Activated CD4-positive, alpha-beta T cell treated with anti-CD3 and anti-CD28 coated beads, Interleukin-2, amount 10 ng/mL, durations not matched to agents 24 days and 14 days (primary cell): ENCODE measurements at places on chromosomes 4 and X. TPM values are rescaled to one million over a fixed set of nuclear protein-coding genes. Genes with fewer than 3 reads are reported as not detected.
A peak's percentile ranks its signal among the peaks of the same experiment; 100 is the strongest.

The TRIM2 gene
- 0.21 TPM in 1 of 2 replicates, not detected in the other for total RNA-seq

The PPP4R3C gene
- not detected in 2 replicates for total RNA-seq

The KDR gene
- total RNA-seq, result not detected in 2 replicates

DNA sequence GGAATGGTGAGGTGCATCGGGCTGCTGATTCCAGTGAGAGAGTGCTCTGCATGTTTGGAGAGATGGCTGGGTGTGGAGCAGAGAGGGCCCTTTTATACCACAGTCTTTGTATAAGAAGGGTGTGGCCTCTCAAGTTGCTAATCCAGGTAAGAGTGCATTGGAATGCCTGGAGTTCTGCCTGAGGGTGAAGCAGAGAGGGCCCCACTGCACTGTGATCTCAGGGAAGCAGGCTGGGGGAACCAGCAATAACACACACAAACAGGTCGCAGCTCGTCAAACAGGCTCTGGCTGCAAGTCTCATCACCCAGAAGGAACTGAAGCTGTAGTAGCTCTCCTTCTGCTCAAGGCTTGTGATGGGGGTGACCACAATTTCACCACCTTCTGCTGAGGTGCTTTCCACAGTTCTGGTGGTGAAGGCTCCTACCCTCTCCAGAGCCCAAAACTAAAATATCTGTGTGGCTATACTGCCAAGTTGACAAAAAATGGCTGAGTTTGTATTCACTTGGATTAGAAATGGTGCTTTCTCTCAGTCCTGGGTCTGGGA, 687.4 kb upstream of the HS3ST1 start:
- no peaks in the 10 kb centered on the region for H3K4me1 ChIP-seq
- H3K4me3 ChIP-seq, result no peak overlapping the region
- no peak overlapping the region for H3K27ac ChIP-seq
- no peak for DNase-seq
- H3K27me3 ChIP-seq, result no peaks in the 10 kb centered on the region
- no peaks in the 10 kb centered on the region for H3K36me3 ChIP-seq

DNA sequence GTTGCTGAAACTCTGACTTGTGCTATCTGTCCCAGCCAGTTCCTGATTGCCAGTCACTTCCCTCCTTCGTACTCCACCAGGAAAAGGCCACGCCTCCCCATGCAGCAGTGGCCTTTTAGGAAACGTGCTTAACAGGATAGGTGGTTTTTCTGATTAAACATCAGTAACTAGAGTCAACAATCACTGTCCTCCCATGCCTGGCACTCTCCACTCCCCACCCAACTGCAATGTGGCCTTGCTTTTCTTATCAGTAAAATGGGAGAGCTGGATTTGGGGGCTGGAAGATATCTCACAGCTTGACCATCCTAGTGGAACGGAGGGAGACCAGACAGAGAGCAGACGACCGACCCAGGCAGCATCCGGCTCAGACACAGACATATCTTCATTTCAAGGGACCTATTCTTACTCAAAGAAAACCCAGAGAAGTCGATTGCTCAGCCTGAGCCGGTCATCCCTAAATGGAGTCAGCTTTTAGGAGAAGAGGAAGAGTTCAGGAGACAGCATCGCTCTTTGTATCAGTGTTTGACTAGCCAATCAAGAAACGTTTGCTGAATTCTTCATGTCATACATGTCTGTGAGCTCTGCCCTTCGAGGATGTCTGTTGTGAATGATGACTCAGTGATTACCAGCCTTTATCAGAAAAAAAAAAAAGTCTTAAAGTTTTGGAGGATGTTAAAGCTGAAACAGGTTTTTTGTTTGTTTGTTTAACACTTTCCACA, 12.7 kb upstream of the UBA6 start:
- H3K36me3 ChIP-seq, result peaks cover 24% of the 10 kb centered on the region
- H3K4me1 ChIP-seq, result peaks cover 29% of the 10 kb centered on the region
- H3K4me3 ChIP-seq, result peak overlapping the region; percentile 34
- H3K27ac ChIP-seq, result peak overlapping the region; percentile 84
- DNase-seq, result peak; percentile 55

DNA sequence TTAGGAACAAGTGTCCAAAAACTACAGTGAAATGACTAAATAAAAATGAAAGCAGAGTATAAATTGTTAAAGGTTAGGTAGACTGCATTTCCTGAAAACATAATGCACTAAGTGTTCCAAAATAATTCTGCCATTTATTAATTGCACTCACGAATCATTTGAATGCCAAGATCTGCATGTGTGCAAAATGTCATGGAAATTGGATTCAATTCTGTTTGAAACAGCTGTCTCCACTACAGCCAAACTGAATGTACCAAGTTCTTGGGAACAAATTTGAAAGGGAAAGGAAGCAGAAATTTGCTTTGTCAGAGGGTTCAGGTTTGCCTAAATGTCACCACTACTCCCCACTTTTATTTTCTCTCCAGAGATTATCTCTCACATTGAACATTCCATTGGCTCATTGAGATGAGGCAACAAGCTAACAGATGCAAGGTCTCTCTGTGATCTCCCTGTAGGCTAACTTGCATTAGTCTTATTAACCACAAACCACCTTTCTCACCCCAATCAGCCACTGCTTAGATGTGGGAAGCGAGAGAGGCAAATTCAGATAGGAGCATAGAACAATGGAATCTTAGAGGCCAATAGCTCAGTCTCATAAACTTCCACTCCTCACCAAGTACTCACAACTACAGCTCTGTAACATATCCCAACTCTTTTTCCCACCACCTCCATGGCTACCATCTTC, 226.6 kb downstream of the KDR start:
- no peaks in the 10 kb centered on the region for H3K4me1 ChIP-seq
- H3K4me3 ChIP-seq, result no peak overlapping the region
- no peaks in the 10 kb centered on the region for H3K27me3 ChIP-seq
- no peak for DNase-seq

- no peak for DNase-seq
- no peaks in the 10 kb centered on the region for H3K27me3 ChIP-seq
- no peak overlapping the region for H3K4me3 ChIP-seq
- H3K27ac ChIP-seq, result no peak overlapping the region
Observed at GRCh38 chrX:44306356-44306755, 37.1 kb downstream of the EFHC2 start.

DNA sequence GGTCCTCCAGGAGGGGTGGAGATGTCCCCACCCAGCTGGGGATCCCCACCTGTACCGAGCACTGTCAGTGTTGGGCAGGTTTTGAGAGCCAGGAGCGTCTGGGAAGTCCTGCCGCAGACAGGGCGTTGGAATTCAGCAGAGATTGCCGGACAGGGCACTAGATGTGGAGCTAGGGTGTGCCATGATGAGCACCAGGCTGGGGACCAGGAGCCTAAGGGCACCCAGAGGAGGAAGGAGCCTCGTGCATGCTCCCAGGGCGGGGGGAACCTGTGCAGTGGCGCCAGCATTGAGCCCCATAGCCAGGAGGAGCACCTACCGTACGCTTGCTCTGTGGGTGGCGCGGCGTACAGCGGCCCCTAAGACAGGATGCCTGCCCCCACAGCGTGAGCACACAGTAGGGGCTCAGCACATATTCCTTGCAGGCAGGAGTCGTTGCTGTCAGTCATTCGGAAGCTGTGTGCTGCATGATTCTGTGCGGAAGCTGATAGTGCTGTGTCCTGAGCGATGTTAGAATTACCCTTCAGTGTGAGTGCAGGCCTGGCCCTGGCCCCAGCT, 18.8 kb upstream of the TADA2B start:
- peaks cover 7% of the 10 kb centered on the region for H3K4me1 ChIP-seq
- peaks cover 45% of the 10 kb centered on the region for H3K36me3 ChIP-seq
- no peak for DNase-seq
- H3K27ac ChIP-seq, result no peak overlapping the region
- no peaks in the 10 kb centered on the region for H3K27me3 ChIP-seq

GRCh38 chr4:56879996-56880395, 27.7 kb upstream of the REST start:
- no peak for DNase-seq
- H3K27ac ChIP-seq, result no peak overlapping the region
- peaks cover 3% of the 10 kb centered on the region for H3K4me1 ChIP-seq

GRCh38 chr4:337932-338758, 531 bp downstream of the ZNF141 start:
- peak overlapping the region; percentile 99 for H3K4me3 ChIP-seq
- H3K4me1 ChIP-seq, result peaks cover 14% of the 10 kb centered on the region
- peak overlapping the region; percentile 100 for H3K27ac ChIP-seq
- H3K36me3 ChIP-seq, result peaks cover 61% of the 10 kb centered on the region
- DNase-seq, result peak; percentile 85
